IPS-NIHi11 (cell line): ENCODE measurements at places on chromosomes 11 and 22.

DNA sequence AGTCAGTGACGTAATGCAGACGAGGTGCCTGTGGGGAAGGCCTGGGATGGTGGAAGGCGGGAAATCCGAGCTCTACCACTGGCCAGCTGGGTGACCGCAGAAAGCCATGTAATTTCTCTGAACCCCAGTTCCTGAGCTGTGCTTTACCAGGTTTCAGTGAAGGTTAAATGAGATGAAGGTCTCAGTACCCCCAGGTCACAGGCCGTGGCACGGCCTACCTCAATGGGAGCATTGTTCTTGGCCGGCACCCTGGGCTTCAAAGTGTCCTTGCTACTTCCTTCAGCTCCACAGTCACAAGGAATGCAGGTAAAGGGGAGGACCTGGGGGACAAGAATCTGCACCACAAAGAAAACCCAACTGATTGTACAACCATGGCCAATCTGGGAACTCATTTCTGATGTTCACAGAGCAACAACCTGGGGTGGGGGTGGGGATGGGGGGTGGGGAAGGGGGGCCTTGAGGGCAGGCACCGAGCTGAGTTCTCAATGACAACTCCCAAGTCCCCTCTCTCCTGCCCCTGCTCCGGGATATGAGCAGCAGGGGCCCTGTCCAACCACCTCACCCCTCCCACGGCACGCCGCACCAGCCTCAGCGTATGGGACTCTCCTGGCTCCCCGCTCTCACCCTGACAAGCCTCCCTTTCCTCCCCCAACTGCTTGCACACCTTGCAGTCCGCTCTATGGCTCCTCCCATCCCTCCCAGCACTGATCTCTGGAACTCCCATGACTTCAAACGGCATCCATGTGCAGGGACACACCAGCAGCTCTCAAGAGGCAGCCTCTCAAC is 59.1 kb upstream of the ARFGAP3 start:
- DNase-seq = peak; percentile 70

- DNase-seq = no peak
Measured at GRCh38 chr11:11757909-11758308, 83.9 kb upstream of the USP47 start.

GRCh38 chr22:24474221-24474620 is 20.9 kb upstream of the UPB1 start:
- DNase-seq = no peak

DNA sequence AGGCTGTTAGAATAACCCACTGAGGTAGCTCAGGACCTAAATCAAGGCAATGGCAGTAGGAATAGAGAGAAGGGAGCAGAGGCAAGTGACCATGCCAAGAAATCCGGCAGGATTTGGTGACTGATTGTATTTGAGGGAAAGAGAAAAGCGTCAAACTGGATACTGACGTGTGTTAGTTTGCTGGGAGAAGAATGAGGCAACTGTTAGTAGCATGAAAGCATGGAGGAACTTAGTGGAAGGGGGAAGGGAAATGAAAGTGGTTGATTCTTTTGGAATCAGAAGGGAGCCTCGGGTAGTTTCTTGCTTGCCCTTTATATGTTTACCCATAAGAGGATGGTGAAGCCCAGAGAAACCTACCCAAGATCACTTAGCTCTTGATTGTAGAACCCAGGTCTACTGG is 8.3 kb downstream of the PPFIBP2 start:
- no peak for DNase-seq

DNA sequence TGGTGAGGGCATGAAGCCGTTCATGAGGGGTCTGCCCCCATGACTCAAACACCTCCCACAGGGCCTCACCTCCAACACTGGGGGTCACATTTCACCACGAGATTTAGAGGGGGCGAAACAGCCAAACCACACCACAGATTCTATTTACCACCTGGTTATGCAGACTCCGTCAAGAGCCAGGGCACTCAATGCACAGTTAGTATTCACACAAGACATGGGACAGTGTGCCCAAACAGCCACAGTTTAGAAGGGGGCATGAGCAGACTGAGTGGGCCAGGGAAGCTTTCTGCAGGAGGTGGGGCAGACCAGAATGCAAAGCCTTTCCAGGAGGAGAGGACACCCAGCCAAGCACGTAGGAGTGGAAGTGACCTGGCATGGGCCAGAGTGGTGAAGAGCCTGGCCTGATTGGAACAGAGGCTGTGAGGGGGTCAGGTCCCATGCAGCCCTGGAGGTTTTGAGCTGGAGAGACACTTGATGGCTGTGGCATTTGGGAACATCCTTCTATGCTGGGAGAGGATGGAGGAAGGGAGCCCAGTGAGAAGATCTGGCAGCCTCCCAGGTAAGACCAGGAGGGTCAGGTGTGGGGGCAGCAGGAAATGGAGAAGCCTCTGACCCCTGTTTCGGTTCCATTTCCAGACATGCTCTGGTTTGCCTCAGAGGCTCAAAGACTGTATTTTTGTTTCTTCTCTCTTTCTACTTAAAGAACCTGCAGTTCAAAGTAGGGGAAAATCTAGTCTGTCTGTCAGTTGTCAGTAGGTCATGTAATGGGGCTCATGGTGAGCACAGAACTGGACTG is 199.1 kb upstream of the NCAM1 start:
- DNase-seq = no peak
